ENCODE measurements at places on chromosomes 7 and 10. TPM values are rescaled to one million over a fixed set of nuclear protein-coding genes. Genes with fewer than 3 reads are reported as not detected.

- H3K4me3 ChIP-seq, result no peak overlapping the region
- H3K27me3 ChIP-seq, result no peaks in the 10 kb centered on the region
- H3K27ac ChIP-seq, result no peak overlapping the region
- H3K36me3 ChIP-seq, result no peaks in the 10 kb centered on the region
- no peaks in the 10 kb centered on the region for H3K4me1 ChIP-seq
These were observed 12.0 kb downstream of the UBTD1 start for GRCh38 chr10:97510686-97511085.

GRCh38 chr7:24241206-24241605 lies 42.8 kb upstream of the NPY start:
- H3K4me3 ChIP-seq, result no peak overlapping the region
- DNase-seq, result no peak
- H3K4me1 ChIP-seq, result no peaks in the 10 kb centered on the region
- H3K27ac ChIP-seq, result no peak overlapping the region
- H3K27me3 ChIP-seq, result peaks cover 2% of the 10 kb centered on the region

DNA sequence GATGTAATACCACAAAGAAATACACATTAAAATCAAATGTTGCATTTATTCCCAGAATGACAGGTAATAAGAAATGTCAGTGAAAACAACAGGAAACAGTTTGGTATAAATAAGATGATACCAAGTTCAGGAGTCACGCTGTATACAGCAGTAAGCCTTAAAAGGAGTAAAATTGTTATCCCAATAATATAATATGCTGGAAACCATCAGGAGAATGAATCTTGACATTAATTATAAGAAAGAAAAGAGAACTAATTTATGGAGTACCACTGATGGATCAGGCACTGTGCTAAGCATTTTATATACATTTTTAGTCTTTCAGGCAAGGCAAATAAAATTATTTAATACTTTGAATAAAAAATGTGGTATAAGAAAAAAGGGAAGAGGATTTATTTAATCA lies 27.6 kb downstream of the PRKAR2B start:
- H3K36me3 ChIP-seq, result no peaks in the 10 kb centered on the region
- no peak for DNase-seq
- no peak overlapping the region for H3K27ac ChIP-seq
- H3K4me1 ChIP-seq, result no peaks in the 10 kb centered on the region

- DNase-seq, result no peak
- H3K4me1 ChIP-seq, result no peaks in the 10 kb centered on the region
- no peaks in the 10 kb centered on the region for H3K36me3 ChIP-seq
These were observed 592.9 kb upstream of the NRP1 start for GRCh38 chr10:33927347-33927746.

GRCh38 chr7:36283181-36283580 lies 106.5 kb upstream of the ANLN start:
- H3K36me3 ChIP-seq, result no peaks in the 10 kb centered on the region
- peaks cover 2% of the 10 kb centered on the region for H3K27me3 ChIP-seq
- peak overlapping the region; percentile 46 for H3K27ac ChIP-seq
- no peak overlapping the region for H3K4me3 ChIP-seq
- no peak for DNase-seq

GRCh38 chr10:31322647-31323046 lies 3.6 kb downstream of the ZEB1 start:
- H3K27me3 ChIP-seq, result no peaks in the 10 kb centered on the region
- peaks cover 13% of the 10 kb centered on the region for H3K4me1 ChIP-seq
- H3K27ac ChIP-seq, result no peak overlapping the region
- no peak for DNase-seq
- no peaks in the 10 kb centered on the region for H3K36me3 ChIP-seq
- no peak overlapping the region for H3K4me3 ChIP-seq

GRCh38 chr7:117667456-117667855 lies 187.6 kb downstream of the CFTR start:
- no peaks in the 10 kb centered on the region for H3K4me1 ChIP-seq
- no peaks in the 10 kb centered on the region for H3K27me3 ChIP-seq
- no peaks in the 10 kb centered on the region for H3K36me3 ChIP-seq

- no peak for DNase-seq
- no peak overlapping the region for H3K27ac ChIP-seq
- no peaks in the 10 kb centered on the region for H3K27me3 ChIP-seq
- H3K36me3 ChIP-seq, result no peaks in the 10 kb centered on the region
- H3K4me1 ChIP-seq, result no peaks in the 10 kb centered on the region
These were observed 128.2 kb downstream of the DOCK1 start for GRCh38 chr10:127033216-127034033.

GRCh38 chr10:89426230-89426868 lies 12.0 kb downstream of the IFIT5 start:
- H3K27ac ChIP-seq, result no peak overlapping the region
- H3K36me3 ChIP-seq, result no peaks in the 10 kb centered on the region
- no peaks in the 10 kb centered on the region for H3K4me1 ChIP-seq

DNA sequence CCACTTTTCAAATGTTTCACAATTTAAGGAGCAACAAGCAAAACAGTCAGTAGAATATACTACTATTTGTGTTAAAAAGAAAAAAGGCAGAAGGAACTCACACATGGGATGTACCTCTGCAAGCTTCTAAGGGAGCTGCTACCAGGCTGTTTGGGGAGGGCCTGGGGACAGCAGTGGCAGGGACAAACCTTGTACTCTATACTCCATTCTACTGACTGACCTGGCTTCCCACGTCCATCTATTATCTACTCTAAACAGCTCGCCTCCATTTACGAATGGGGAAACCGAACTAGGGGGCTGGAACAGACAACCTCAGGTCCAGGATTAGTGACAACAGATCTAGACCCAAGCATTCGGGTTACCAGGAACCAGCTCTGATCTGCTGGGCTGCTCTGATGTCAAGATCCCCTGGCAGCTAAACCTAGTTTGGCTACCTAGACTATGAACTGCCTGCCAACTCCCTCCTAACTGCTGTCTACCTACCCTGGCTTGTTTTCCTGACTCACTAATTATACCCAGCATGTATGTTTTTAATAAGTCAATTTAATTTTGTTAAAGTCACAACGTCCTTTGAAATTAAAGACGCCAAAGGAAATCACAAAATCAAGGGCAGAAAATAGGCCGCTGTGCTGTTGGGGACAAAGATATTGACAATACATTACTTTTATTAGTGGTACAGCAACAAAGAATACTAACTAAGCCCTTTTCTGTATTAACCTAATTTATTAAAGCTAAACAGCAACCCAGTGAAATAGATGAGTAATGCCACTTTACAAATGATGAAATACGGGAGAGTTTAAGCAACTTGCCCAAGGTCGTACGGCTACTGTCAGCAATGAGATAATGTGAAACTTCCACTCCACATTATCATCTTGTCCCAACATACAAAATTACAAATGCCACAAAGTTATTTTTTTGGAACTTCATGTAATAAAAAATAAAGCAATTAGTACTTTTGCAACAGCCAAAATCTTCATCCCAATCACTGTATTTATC lies 5.3 kb downstream of the PSAP start:
- no peak overlapping the region for H3K27ac ChIP-seq
- H3K27me3 ChIP-seq, result no peaks in the 10 kb centered on the region
- H3K36me3 ChIP-seq, result no peaks in the 10 kb centered on the region
- peaks cover 3% of the 10 kb centered on the region for H3K4me1 ChIP-seq

- no peak for DNase-seq
- H3K4me1 ChIP-seq, result no peaks in the 10 kb centered on the region
- H3K27me3 ChIP-seq, result no peaks in the 10 kb centered on the region
- H3K4me3 ChIP-seq, result no peak overlapping the region
- no peaks in the 10 kb centered on the region for H3K36me3 ChIP-seq
- no peak overlapping the region for H3K27ac ChIP-seq
These were observed 114.5 kb upstream of the INHBA start for GRCh38 chr7:41817386-41817785.

DNA sequence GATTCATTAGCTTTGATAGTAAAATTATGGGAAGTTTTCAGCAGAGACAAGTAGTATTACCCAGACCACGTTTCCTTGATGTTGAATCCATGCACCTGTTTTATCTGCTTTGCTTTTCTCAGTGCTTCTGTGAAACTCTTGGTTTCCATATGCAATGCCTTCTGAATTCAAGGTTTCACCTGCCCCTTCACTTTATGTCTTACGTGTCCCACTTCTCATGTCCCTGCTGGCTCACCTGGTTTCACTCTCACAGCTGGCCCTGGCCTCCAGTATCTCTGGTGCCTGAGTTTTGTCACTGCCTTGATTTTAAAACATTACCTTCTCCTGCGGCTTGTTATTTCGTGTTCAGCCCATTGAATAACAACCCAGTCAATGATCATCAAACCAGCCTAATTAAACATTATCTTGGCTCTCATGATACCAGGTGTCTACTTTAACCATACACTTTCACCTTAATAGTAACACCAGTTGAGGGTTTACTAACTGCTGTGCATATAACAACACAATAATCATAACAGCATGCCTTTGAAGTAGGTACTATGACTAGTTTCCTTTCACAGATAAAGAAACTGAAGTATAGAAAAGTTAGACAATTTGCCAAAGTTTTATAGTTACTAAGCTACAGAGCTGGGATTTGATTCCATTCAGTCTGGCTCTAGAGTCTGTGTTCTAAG lies 175.7 kb upstream of the PCLO start:
- H3K27me3 ChIP-seq, result no peaks in the 10 kb centered on the region
- H3K36me3 ChIP-seq, result no peaks in the 10 kb centered on the region
- H3K4me3 ChIP-seq, result no peak overlapping the region
- DNase-seq, result no peak
- H3K4me1 ChIP-seq, result no peaks in the 10 kb centered on the region

DNA sequence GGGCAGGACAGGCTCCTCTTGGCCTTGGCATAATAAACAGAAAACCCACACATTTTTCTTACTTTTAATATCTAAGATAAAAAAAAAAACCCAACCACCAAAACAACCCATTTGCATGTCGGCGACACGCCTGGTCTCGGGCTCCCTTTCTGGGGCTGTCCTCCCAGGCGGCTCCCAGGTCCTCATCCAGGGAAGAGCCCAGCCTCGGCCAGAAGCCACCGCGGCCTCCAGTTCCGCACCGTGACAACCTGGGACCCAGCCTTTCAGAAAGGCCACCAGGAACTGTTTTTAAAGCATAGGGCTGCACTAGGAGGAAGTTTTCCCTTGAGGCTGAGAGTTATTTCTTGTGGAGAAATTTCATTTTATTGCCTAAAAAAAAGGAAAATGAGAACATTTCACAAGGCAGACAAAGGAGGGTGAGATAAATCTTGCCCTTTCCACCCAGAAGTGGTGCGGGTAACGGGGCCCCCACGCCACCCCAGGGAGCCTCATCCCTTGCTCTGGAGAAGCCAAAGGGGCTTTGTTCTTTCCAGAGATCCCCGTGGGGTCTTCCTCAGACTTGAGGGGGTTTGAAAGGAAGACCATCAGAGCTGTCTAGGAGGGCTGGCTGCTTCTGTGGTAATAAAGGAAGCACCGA lies 39.2 kb upstream of the MKRN1 start:
- peaks cover 35% of the 10 kb centered on the region for H3K27me3 ChIP-seq
- H3K4me1 ChIP-seq, result no peaks in the 10 kb centered on the region
- H3K4me3 ChIP-seq, result no peak overlapping the region
- DNase-seq, result no peak

DNA sequence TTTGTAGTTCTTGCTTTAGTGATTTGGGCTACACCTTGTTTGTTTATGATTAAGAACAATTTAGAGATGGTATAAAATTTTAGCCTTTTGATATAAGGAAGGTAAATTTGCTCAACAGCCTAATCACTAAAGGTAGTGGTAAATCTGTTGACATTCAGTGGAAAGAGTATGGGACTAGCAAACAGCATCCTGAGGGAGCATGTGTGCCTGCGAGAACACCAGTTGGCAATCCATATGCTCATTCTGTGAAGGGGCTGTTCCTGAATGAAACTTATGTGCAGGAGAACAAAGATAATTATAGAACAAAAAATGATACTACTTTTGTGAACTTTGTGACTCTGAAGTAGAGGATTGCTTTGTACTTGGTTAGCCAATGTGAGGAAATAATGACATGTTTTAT lies 44.0 kb downstream of the CAPZA2 start:
- no peak overlapping the region for H3K27ac ChIP-seq
- DNase-seq, result no peak
- peaks cover 42% of the 10 kb centered on the region for H3K36me3 ChIP-seq
- no peak overlapping the region for H3K4me3 ChIP-seq
- H3K4me1 ChIP-seq, result no peaks in the 10 kb centered on the region
- no peaks in the 10 kb centered on the region for H3K27me3 ChIP-seq

- no peak for DNase-seq
- no peaks in the 10 kb centered on the region for H3K36me3 ChIP-seq
- H3K27ac ChIP-seq, result no peak overlapping the region
- no peak overlapping the region for H3K4me3 ChIP-seq
These were observed 334.7 kb upstream of the CHRM2 start for GRCh38 chr7:136533732-136534131.

GRCh38 chr7:101426303-101427011 lies 63.8 kb downstream of the COL26A1 start:
- H3K4me3 ChIP-seq, result no peak overlapping the region
- DNase-seq, result no peak
- no peak overlapping the region for H3K27ac ChIP-seq
- peaks cover 2% of the 10 kb centered on the region for H3K4me1 ChIP-seq
- peaks cover 6% of the 10 kb centered on the region for H3K27me3 ChIP-seq
- no peaks in the 10 kb centered on the region for H3K36me3 ChIP-seq

DNA sequence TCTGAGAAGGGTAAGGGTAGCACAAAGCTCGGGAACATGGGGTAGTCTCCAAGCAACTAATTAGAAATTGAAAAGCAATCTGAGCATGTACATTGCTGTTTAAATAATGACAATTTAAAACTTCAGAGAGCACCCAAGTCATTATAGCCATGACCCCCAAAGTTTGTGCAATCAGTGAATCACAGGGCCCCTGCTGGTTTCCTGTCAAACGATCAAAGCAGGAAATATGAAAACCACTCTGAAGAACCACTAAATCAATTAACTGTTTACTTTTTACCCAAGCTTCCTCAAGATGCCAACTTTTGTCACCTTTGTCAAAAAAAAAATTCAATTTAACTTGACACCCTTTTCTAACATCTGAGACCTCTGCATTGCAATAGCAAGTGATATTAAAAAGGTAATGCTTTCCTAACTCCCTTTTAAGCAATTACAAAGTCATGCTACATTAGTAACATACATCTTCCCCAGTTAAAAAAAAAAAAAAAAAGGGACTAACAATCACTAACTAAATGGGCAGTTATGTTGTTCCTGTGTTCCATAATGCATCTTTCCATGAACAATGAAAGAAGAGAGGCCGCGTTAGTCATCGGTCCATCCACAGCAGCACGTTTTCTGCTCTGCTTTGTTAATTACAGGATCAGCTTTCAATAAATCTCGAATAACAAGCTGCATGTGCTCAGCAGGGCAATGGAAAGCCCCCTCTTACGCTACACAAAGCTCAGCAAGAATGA lies 80.6 kb downstream of the ETV1 start:
- H3K27me3 ChIP-seq, result no peaks in the 10 kb centered on the region
- no peaks in the 10 kb centered on the region for H3K36me3 ChIP-seq
- no peak overlapping the region for H3K27ac ChIP-seq
- H3K4me1 ChIP-seq, result peaks cover 26% of the 10 kb centered on the region

The RBM20 gene
- 2.2 TPM for total RNA-seq

The LBX1 gene
- total RNA-seq, result not detected

The JCAD gene
- total RNA-seq, result 0.32 TPM

The HOXA6 gene
- not detected for total RNA-seq

The INSYN2A gene
- not detected for total RNA-seq
